ENCODE measurements at places on chromosomes 6 and 20. TPM values are rescaled to one million over a fixed set of nuclear protein-coding genes. Genes with fewer than 3 reads are reported as not detected.

DNA sequence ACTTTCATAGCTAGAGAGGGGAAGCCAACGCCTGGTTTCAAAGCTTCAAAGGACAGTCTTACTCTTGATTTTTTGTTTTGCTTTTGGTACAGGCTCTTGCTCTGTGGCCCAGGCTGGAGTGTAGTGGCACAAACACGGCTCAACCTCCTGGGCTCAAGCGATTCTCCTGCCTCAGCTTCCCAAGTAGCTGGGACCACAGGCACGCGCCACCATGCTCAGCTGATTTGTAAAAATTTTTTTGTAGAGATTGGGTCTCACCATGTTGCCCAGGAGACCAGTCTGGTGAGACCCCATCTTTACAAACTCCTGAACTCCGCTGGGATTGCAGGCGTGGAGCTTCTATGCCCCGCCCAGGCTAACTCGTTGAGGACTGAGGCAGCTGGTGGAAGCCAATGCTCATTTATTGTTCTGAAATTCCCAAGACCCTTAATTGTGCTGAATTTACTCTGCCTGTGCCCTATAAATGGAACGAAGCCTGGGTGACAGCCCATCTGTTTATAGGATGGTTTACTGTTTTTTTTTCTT is 18.0 kb downstream of the SRSF3 start:
- peak; percentile 42 for DNase-seq

MYH7B gene
- 0.50 TPM for total RNA-seq

SIRPD gene
- total RNA-seq, result 2.6 TPM

DNA sequence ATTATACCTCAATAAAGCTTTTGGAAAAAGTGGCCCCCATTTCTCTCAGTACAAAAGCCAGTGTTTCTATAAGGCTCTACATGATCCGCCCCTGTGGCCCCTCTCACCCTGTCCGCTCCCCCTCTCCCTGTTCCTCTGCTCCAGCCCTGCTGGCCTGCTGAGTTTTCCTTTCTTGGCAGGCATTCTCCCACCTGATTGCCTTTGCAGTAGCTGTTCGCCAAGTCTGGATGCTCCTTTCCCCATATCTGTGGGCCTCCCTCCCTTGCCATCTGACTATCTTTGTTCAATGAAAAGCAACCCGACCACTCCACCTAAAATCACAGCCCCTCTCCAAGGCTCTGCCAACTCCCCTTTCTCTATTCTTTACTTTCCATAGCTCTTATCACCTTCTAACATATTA is 33.2 kb downstream of the CDH22 start:
- no peak for DNase-seq

PRICKLE4 gene
- total RNA-seq, result 12.4 TPM

OPRL1 gene
- total RNA-seq, result 3.7 TPM

Data from spleen (tissue), 13 donors.